ENCODE measurements at places on chromosomes 1 and 21.

- peak; percentile 30 for DNase-seq
Measured at GRCh38 chr1:226708342-226708780, 30.7 kb downstream of the ITPKB start.

DNA sequence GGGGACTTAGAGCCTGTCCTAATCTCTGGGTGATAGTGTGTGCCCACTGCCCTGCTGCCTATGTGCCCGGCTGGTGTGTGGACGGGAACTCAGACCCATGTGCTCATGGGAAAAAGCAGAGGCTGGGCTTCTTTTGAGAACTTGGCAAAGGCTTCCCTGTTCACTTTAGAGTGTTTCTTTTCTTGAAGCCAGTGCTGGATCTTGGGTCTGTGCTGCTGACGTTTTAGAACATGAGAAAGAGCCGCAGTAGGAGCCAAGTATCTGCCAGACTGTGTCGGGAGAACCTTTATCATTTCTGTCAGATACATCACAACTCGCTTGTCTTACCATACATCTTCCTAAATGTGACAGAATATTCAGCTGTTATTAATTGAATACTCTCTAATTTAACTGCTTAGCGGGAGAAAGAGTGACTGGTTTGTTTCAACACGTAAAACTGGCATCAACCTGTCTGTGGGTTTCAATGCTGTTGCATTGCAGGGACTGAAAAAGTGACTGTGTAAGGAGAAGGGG lies 195.2 kb downstream of the PBX1 start:
- DNase-seq: no peak

DNA sequence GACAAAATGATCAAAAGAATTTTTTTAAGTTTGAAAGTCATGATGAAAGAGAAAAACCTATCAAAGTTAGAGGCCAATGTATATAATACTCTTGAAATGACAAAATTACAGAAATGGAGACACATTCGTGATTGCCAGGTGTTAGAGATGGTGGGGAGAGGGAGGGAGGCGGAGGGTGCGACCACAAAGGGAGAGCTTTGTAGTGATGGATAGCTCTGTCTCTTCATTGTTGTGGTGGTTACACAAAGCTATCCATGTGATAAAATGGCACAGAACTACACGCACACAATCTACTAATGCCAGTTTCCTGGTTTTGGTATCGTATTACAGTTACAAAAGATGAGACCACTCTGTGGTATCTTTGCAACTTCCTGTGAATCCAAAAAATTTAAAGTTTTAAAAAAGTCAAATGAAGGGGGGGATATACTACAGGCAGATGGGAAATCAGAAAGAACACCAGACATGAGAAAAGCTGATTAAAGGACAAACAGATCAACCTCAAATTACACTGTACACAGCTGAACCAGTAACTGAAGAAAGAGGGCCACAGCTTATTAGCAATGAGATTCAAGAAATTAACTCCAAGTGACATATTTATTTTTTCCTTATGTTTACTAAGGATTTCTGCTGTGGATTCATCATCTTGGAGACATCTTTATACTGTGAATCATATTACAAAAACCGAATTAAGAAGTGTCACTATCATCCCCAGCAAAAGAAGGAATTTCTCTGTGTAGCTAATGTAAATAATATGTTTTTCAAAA lies 199.1 kb downstream of the SLC45A1 start:
- DNase-seq: no peak

GRCh38 chr1:24091971-24092482 lies 19.9 kb downstream of the MYOM3 start:
- no peak for DNase-seq

DNA sequence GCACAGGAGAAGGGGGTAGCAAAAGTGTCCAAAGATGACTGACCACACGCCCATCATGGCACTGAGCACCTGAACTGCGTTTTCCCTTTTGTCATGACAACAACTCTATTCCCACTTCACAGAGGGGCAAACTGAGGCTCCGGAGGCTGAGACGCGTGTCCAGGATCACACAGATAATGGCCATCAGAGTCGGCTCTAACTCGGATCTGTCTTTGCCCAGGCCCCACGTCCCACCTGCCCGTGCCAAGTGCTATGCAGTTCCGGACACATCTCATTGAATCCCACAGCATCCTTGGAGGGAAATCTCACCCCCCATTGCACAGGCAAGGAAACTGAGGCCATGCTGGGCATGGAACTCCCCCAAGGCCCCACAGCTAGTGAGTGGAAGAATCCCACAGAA lies 62.1 kb downstream of the MATN1 start:
- no peak for DNase-seq

GRCh38 chr1:186518822-186519381 lies 58.0 kb upstream of the PDC start:
- DNase-seq: no peak

DNA sequence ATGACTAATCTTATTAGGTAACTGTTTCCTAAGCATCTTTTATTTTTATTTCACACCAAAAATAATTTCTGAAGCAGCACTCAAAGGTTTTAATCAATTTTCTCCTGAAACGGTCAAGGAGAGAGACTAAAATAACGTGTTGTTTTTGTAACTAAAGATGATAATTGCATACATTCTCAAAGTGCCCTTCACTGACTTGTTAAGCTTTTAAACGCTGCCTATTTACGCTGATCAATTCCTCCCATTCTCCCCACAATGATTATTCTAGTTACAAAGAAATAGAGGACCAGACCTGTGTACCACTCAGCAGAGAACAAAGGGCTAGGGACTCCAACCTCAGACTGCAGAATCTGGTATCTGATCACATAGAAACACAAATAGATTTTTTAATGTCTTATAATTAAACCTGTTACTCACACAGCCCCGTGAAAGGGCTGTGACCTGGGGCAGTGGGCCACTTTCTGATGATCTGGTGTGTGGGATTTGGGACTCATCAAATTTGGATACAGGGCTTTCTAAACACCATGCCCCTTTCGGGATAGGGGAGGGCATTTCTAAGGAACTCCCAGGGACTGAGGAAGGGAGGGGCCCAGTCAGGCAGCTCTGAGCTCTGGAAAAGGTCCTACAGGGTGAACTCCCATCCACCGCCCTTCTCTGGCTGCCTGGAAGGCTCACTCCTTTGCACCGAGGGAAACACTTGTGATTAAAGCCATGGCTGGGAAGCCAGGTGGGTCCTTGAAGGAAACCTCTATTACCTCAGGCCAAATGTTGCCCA lies 65.2 kb downstream of the BCAR3 start:
- DNase-seq: peak; percentile 72

- DNase-seq: no peak
Measured at GRCh38 chr1:84635429-84635828, 54.8 kb downstream of the SSX2IP start.

GRCh38 chr1:119116725-119117124 lies 23.7 kb downstream of the WARS2 start:
- DNase-seq: no peak

DNA sequence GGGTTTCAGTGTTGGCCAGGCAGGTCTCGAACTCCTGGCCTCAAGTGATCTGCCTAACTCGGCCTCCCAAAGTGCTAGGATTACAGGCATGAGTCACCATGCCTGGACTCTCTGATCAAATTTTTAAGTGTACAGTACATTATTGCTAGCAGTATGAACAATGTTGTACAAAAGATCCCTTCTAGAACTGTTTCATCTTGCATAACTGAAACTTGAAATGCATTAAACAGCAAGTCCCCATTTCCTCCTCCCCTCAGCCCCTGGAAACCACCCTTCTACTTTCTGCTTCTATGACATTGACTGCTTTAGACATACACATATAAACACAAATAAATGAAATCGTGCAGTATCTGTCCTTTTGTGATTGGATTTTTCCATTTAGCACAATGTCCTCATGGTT lies 463.4 kb downstream of the PTPRC start:
- DNase-seq: no peak

DNA sequence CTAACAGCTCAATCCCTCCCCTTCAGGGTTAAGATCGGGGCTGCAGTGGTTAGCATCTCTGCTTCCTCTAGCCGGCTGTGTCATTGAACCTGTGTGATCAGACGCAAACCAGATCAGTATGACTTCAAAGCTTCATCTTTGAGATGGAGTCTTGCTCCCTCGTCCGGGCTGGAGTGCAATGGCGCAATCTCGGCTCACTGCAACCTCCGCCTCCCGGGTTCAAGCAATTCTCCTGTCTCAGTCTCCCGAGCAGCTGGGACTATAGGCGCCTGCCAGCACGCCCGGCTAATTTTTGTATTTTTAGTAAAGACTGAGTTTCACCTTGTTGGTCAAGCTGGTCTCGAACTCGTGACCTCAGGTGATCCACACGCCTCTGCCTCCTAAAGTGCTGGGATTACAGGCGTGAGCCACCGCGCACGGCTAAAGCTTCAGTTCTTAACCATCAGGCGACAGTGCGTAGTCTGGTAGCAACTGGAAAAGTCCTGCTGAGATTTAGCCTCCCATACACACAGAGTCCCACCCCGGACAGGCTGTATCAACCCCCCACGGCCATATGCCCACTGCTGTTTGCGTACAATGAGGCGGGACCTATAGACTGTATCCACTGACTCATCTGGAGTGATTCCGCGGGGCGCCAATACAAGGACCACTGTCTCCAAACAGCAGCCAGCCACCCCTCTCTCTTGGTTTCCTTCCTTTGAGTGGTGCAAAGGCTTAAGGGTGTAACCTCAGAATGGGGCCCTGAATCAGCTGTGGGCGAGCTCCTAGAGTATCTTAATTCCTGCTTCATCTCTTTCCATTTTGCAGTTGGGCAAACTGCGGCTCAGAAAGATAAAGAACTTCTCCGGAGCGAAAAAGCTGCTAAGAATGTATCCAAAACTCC lies 23.3 kb downstream of the CELA3A start:
- DNase-seq: no peak

- DNase-seq: no peak
Measured at GRCh38 chr1:93448983-93449804, 1.3 kb downstream of the FNBP1L start.

GRCh38 chr1:201255479-201256362 lies 27.6 kb upstream of the PKP1 start:
- DNase-seq: no peak

DNA sequence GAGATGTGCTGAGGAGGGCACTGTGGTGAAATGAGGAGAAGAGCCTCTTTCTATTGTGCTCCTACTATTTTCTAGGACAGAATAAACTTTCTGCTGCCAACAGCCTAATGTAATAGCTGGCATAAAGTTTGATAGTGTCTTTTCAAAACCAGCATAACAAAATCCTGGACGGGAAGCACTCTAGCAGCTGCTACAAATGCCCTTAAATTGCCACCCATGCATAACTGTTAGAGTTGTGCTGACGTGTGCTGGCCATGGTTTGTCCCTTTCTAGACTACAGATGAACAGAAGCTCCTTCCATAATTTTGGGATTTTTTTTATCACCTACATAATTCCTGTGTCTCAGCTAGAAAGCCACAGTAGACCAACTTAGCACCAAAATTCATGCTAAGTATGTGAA lies 88.5 kb upstream of the DEPDC1 start:
- DNase-seq: no peak
